Stimulated activated CD8-positive, alpha-beta memory T cell treated with anti-CD3 and anti-CD28 coated beads, Interleukin-7, amount 100 ng/mL, for 24 hours (primary cell): ENCODE measurements at places on chromosomes 2 and 18.

DNA sequence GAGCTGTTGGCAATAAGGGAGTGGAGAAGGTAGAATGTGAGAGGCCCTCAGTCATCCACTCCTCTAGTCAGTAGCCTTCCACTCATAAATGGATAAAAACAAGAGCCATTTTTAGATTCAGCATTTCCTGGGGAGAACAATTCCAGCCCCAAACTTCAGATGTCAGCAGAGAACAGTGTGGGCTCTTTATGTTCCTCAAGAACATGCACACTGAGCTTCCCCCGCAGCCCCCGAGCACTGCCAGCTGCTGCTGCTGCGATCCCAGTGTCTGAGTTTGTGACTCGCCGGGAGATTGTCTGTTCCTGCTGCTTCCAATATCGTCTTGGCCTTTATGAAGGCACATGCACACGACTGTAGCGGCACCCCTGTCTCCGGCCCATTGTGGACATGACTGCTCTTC, 143.7 kb upstream of the CTNNA2 start:
- no peak for DNase-seq

GRCh38 chr2:150438654-150439053, 48.8 kb downstream of the RND3 start:
- DNase-seq: no peak

DNA sequence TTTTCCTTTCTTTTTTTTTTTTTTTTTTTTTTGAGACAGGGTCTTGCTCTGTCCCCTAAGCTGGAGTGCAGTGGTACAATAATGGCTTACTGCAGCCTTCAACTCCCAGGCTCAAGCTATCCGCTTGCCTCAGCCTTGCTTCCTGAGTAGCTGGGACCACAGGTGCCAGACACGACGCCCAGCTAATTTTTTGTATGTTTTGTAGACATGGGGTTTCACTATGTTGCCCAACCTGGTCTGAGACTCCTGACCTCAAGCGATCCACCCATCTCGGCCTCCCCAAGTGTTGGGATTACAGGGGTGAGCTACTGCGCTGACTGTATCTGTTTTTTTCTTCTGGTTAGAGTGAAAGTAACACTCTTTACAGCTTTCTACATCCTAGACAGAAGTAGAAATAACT, 240.3 kb upstream of the FBXO11 start:
- no peak for DNase-seq

GRCh38 chr18:44681076-44681970, 635 bp downstream of the SETBP1 start:
- DNase-seq: no peak

DNA sequence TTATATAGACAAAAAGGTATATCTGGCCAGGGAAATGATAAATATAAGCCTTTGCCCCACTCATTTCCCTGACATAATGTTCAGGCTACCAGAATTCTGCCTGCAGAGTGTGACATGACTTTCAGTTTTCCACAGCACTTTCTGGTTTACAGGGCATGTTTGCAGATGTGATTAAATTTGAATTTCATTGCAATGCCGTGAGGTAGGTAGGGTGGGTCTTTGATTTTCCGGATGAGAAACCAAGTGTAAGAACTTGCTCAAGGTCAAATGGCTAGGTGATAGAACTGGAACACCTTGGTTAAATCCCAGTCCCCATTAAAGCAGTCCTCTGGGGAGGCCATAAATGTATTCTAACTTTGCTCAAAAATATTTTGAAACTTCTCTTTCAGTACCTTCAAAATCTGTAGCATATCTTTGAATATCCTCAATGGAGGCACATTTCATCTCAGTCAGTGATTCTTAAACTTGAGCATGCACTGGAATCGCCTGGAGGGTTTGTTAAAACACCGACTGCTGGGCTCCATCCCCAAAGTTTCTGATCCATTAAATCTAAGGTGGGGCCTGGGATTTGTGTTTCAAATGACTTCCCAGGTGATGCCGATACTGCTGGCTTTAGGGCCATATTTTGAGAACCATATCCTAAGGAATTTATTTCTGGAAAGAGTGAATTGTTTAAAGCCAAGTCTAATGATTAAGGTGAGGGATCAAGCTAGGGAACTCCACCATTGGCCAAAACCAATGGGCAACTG, 35.0 kb downstream of the MRPL33 start:
- no peak for DNase-seq

- DNase-seq: no peak
Observed at GRCh38 chr2:125730921-125731320, 925.0 kb upstream of the GYPC start.
